ENCODE measurements at places on chromosomes 11 and 22.

- no peak for DNase-seq
Observed at GRCh38 chr11:76013526-76013925, 192.8 kb downstream of the WNT11 start.

GRCh38 chr11:70230151-70230839 is 27.2 kb downstream of the FADD start:
- DNase-seq = no peak

- DNase-seq = peak; percentile 71
Observed at GRCh38 chr11:74278721-74279161, 32.7 kb downstream of the P4HA3 start.

DNA sequence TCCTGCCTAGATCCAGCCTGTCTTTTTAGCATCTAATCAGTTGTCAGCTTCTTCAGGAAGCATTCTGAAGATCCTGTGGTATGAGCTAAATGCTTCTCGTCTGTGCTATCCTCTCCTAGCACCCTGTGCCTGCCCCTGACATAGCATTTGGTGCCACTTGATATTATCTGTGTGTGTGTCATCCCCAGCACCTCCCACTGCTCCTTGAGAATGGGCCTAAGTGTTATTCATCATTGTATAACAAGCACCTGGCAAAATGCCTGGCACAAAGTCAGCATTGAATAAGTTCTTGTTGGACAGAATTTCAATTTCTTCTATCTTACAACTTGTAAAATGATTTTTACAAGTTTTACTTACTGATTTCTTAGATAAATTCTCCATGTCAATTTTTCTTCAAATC is 28.1 kb upstream of the OLFML1 start:
- no peak for DNase-seq

DNA sequence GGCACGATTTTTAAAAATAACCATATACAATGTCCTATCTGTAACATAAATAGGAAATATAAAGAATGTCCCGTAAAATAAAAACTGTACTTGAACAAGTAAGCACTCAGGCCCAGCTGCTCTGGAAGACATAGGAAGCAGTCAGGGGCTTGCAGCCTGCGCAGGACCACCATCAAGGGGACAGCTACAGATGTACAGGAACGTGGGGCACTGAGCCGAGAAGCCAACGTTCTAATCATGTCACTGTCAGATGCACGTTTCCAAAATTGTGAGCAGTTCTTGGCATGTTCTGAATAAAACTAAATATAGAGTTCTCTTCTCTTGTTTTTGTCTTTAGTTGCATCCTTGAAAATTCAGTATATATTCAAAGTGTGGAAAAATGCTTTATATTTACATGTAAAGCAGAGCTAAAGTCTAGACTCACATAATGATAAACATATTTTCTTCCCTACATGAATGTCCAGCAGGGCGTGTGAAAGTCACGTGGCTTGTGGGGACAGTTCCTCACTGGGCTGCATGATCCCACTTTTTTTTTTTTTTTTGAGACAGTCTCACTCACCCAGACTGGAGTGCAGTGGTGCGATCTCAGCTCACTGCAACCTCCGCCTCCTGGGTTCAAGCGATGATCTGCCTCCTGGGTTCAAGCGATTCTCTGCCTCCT is 28.4 kb upstream of the TSPAN18 start:
- no peak for DNase-seq

GRCh38 chr11:91421641-91422040 is 803.0 kb upstream of the FAT3 start:
- no peak for DNase-seq

GRCh38 chr11:13289081-13289480 is 11.5 kb downstream of the BMAL1 start:
- no peak for DNase-seq

DNA sequence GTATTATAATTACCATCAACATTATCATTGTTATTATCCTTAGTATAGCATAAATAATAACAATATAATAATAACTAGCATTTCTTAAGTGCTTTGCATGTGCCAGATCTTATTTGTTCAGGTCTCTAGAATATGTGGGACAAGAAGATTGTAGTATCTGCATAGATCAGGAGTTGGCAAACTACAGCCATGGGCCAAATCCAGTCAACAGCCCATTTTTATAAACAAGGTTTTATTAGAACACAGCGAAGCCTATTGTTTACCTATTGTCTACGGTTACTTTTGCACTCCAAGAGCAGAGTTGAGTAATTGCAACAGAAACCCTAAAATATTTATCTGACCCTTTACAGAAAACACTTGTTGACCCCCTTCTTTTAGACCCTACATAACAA is 81.4 kb downstream of the SLC1A2 start:
- DNase-seq = no peak

GRCh38 chr22:40008726-40009291 is 14.1 kb downstream of the FAM83F start:
- peak; percentile 25 for DNase-seq

DNA sequence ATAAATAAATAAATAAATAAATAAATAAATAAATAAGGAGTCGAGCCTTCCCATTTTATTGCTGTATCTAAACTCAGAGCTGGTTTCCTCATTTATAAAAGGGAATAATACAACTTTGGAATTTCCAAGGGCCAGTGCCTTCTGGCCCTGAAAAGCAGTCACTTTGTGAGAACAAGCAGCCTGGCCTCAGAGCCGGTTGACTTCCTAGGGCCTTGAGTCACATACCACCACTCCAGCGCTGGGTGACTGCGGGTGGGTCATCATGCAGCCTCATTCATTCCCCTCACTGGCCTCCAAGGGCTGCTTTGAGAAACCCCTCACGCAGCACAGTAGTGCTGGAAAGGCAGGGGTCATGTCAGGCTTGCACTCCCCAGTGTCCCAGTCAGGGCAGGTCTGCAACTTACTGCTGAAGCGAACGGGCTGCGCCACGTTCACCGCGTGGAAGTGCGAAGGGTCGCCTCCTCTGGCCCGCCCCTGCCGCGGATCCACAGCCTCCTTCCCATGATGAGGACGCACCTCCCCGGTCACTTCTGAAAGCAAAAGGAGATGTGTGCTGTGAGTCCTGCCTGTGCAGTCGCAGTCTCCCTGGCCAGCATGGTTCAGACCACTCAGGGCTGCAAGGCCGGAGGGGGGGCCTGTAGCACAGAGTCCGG is 54.4 kb downstream of the DGCR2 start:
- no peak for DNase-seq

DNA sequence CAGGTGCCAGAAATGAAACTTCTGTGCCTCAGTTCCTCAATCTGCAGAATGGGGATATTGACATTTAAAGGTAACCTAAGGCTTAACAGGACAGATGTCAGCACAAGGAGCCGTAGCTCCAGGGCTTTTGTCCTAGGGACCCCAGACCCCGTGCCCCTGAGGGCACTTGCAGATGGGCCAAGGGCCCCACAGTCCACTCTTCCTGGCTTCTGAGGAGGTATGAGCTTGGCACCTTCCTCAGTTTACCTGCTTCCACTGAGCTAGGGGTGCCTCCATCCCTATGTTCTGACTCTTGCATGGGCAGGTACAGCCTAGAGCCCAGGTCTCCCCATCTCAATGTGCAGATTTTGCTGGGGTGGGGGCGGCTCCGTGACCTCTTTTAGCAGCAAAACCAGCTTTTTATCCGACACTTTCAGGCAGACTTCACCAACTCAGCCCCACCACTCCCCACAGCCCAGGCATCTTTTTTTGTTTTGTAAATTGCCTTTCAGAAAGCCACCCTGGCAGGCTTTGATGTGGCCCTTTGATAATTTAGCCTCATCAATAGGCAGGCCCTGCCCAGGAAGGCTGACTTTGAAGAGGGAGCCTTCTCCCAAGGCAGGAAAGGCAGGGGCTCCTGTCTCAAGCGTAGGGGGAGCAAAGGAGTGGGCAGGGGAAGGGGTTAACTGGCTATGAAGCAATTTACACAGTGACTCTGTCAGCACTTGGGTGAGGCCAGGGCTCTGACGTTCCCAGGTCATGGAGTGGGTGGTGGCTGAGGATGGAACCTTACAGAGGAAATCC is 23.7 kb upstream of the FGF3 start:
- DNase-seq = no peak

GRCh38 chr11:11076276-11076675 is 218.4 kb upstream of the ZBED5 start:
- DNase-seq = no peak

DNA sequence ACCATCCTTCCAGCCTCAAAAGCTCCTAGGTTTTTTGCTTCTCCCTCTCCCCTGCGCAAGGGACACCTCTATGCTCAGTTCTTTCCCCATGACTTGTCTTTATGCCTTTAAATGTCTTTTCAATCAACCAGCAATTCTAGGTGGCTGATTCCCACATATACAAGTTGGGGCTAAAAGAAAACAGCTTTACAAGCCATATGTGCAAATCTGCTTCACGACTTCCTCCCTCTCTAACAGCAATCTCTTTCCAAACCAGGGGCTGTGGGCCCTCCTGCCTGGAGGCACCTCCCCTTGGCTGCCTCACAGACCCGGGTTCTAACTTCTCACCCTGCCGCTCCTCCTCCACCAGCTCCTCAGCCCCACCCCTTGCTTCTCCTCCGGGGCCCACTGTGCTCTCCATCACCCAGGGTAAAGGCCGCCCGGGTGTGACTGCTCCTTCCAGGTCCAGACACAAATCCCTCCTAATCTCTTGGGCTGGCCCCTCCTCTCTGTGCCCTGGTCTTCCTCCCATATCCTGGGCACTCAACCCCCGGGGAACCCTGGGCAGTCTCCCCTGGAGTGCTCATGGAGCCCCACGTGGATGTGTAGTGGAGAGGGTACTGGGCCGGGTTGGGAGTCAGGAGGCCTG is 14.1 kb downstream of the TMPRSS13 start:
- no peak for DNase-seq

DNA sequence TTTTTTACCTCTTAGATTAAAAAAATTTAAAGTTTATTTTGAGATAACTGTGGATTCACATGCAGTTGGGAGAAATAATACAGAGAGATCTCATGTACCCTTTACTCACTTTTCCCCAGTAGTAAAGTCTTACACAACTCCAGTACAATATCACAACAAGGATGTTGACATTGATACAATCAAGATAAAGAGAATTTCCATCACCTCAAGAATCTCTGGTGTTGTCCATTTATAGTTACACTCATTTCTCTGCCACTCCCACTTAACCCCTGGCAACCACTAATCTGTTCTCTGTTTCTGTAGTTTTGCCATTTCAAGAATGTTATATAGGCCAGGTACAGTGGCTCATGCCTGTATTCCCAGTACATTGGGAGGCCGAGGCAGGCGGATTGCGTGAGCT is 10.5 kb upstream of the ZBED5 start:
- DNase-seq = no peak

DNA sequence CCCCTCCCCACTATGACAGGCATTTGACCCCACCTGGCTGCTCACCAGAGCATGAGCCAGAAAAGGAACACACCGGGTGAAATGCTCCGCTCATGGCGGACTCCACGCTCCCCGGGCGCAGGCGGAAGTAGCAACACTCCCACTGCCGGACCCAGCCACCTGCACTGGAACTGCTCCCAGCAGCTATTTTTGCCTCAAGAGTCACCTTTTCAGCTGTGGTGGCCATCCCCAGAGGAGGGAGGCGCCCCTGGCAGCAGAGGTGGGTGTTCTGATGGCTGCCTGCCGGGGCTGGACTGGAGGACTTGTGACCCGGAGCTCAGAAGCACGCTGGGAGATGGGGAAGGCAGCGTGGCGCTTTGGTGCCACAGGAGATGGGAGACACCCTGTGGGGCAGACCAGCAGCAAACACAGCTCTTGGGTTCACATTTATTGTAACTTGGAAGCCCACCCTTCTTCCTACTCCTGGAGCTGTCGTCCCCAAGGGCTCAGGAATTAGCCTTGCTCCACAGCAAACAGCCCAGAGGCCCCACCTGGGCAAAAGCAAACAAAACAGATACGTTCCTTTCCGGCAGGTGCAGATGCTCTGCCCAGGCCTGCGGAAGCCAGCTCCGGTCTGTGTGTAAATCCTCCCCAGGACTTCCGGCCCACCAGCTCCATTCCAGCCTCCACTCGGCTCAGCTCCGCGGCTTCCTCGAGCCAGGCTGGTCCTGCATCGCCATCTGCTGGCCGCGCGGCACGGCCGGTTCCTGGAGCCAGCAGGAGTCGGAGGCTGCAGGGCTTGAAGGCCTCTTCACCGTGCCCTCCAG is 3.7 kb downstream of the RPS19BP1 start:
- DNase-seq = peak; percentile 95

DNA sequence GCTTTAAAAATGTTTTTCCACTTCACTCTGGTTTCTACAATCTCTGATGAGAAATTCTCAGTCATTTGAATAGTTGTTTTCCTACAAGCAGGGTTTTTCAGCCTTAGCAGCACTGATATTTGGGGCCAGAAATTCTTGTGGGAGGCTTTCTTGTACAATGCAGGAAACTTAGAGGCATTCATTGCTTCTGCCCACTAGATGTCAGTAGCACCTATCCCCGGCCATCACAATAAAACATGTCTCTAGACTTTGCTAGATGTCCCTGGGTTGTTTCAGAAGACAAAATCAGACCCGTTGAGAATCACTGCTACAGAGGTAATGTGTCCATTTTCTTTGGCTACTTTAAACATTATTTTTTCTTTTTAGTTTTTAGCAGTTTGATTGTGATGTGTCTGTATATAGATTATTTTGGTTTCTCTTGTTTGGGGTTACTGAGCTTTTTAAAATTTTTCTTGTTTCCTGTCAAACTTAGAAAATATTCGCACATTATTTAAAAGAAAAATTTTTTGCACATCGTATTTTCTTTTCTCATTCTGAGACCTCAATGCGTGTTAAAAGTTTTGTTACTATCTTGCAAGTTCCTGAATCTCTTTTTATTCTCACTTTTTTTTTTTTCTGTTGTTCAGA is 60.8 kb upstream of the CCDC179 start:
- DNase-seq = no peak

DNA sequence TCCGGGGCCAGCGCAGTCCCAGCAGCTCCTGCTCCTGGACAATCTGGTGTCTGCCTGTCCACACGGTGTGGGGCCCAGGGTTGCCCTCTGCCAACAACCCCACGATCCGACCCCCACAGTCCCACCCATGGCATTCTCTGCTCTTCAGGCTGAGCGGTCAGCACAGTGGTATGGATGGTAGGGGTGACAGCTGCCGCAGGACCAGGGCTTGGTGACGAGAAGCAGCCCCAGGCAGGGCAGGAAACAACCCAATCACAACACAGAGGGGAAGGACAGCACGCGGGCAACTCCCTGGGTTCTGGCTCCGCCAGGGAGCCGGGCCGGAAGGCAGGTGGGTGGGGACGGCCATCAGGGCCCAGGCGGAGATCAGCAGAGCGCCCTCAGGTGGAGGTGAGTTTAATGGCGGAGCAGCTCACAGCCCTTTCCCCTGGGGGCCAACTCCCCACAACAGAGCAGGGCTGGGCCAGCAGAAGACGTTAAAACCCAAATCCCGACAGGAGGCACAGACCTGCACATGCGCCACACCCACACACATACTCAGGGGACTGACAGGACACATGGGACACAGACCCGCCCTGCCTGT is 5.3 kb upstream of the CHADL start:
- no peak for DNase-seq

DNA sequence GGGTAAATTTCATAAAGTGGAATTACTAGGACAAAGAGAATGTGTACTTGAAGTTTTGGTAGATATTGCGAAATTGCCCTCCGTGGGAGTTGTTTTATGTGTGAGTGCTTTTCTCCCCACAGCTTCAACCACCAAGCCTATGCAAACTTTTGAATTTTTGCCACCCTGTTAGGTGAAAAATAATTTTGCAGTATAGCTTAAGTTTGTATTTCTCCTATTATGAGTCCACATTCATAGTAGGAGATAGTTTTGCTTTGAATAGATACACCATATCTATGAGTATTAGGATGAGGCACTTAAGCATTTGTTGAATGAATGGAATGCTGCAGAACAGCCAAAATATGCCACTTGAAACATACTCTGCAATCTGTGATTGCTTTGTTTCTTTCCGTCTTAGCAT is 43.6 kb downstream of the UVRAG start:
- DNase-seq = no peak

GRCh38 chr11:104275992-104276391 is 112.0 kb upstream of the PDGFD start:
- DNase-seq = no peak
